ENCODE measurements at places on chromosomes 4 and X.

DNA sequence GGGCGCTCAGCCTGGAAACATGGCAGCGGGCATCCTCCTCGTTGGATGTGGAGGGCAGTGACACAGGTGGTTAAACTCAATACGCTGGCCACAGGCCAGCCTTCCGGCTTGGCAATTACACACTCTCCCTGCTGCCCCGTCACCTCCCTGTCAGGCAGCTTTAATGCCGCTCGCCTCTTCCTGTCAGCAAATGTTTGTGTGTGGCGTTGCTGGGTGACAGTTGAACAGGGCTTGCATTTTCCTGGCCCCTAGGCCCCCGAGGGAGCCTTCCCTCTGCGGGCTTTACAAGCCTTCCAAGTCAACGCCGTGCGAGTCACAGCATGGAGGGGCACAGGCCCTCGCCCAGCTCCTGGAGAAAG is 620.0 kb downstream of the BCOR start:
- DNase-seq = no peak

- no peak for DNase-seq
These were observed 31.2 kb downstream of the PRIMPOL start for GRCh38 chr4:184680698-184681097.

DNA sequence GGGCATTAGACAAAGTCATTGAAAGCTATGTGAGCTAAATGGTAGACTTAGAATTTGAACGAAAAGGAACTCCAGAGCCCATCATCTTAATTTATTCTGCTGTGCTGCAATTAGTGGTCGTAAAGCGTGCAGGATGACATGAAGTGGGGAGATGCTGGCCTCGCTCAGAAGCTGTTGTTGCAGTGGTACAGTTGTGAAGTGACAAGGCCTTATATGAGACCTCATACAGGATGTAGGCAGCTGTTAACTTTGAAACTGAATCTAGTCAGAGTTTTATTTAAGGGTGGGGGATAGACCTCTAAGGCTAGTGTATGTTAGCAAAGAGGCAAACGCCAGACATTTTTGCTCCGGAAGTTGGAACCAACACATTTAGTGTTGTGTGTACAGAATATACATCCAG is 13.4 kb downstream of the KLF3 start:
- no peak for DNase-seq

- DNase-seq = peak; percentile 82
These were observed 23.2 kb upstream of the AASDH start for GRCh38 chr4:56410247-56411062.

GRCh38 chr4:78325271-78326157 is 226.1 kb upstream of the ANXA3 start:
- DNase-seq = no peak

DNA sequence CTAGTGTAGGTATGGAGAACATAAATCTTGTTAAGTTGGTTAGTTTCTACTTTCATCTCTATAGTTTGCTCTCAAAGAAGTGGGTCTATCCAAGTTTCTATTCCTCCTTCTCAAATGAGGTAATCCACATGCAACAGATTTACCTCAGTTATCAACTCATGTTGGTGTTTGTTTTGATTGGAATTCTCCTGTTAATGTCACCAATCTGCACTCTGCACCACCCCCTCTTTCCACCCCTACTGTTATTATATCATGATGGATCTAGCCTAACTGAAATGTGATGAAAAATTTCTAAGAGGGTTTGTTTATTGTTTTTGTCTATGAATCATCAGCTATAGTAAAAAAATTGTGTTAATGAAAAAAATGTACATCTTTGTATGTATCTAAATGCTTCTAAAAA is 66.1 kb downstream of the AGTR2 start:
- DNase-seq = no peak

- no peak for DNase-seq
These were observed 161.4 kb downstream of the ENOX2 start for GRCh38 chrX:130741584-130741983.

- no peak for DNase-seq
These were observed 54.9 kb downstream of the WDR19 start for GRCh38 chr4:39237179-39237578.

DNA sequence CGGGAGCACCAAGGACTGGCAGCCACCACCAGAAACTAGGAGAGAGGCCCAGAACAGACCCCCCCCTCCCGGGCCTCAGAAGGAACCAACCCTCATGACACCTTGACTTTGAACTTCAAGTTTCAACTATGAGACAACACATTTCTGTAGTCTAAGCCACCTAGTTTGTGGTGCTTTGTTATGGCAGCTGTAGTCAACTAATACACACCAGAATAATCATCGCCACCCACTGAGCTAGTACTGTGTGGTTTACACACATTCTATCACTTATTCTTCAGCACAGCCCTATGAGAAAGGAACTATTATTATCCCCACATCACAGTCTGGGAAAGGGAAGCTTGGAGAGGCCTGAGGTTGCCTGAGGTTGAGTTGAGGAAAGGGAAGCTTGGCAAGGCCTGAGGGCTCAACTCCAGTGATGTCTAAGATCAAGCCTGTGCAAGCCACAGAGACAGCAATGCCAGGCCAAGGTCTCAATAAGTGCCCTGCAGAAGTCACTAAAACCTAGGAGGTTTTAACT is 126.6 kb downstream of the FHDC1 start:
- DNase-seq = no peak

DNA sequence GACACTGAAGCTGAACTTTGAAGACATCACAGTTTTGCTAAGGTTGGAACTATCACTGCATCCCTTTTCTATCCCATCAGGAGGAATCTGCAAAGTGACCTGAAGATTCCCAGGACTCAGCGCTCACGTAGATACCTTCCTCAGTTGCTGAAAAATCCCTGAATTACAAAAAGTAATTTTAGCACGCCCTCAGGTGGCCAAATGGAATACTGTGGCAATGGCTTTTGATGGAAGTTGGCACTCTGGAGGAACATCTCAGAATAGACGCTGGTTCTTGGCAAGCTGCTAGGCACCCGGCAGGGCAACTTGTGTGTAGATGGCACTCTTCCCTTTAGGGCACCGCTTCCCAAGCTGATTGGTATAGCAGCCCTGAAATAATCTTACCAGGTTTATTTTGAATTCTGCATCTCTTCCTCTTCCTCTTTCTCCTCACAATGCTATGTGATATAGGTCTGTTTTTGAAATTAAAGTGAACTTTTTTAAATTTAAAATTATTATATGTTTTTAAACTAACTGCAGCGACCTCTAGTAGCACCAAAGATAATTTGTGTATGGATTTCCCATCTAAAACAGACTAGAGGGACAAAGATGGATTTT is 16.3 kb upstream of the ESX1 start:
- peak; percentile 43 for DNase-seq

GRCh38 chr4:117421706-117422105 is 336.3 kb upstream of the TRAM1L1 start:
- no peak for DNase-seq

GRCh38 chrX:17994429-17994828 is 133.3 kb upstream of the RAI2 start:
- no peak for DNase-seq

DNA sequence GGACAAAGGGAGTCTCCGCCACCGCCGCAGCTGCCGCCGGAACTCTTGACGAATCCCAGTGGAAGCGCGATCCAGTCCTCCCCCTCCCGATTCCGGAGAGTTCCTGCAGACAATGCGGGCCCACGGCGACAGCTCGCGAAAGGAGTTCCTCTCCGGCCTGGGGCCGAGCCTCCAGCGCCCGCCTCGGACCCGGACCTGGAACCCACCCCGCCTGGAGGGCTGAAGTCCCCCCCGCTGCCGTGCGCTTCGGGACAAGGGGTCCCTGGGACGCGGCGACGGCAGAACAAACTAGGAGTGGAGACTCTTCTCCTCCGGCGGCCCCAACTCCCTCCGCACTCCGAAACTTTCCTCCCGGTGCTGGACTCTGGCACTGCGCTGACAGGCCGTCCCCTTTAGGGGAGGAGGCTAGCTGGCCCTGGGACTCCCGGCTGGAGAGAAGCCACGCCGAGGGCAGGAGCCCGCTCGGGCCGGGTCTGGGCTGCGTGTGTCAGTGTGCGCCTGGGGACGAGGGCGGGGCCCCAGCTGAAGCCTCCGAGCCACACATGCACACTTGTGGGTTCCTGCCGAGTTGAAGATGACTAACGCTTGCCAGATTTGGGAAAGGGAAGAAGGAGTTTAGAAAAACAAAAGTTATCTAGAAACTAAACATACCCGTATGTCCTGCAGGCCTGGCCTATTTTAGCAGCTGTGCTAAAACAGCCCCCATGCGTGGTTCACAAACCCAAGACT is at the start of gene ANTXR2:
ANTXR2 (minus strand) TSS at position 486 of the 729 bp plus-strand sequence. CDS start 669 bp downstream, outside the sequence.
- peak; percentile 63 for DNase-seq

- no peak for DNase-seq
These were observed 12.8 kb upstream of the IGFBP7 start for GRCh38 chr4:57122959-57123358.

GRCh38 chr4:28776004-28776403 is 1915.4 kb downstream of the STIM2 start:
- DNase-seq = no peak

Measured in erythroblast (primary cell).